A549 treated with DMSO at 1 μM for 4 hours (cell line): ENCODE measurements at places on chromosomes 16 and 17. TPM values are rescaled to one million over a fixed set of nuclear protein-coding genes. Genes with fewer than 3 reads are reported as not detected.

The SPATA22 gene
- total RNA-seq, result not detected in 5 replicates

The CACNG3 gene
- not detected in 5 replicates for total RNA-seq

The STX1B gene
- total RNA-seq, result 1.6 to 2.1 TPM (median 1.8 TPM) in 5 replicates

The HOXB6 gene
- total RNA-seq, result 4.7 to 7.8 TPM (median 7.0 TPM) in 5 replicates

The ELP5 gene
- 116 to 129 TPM (median 124 TPM) in 5 replicates for total RNA-seq

The PPM1E gene
- 0.06 to 0.08 TPM (median 0.07 TPM) in 5 replicates for total RNA-seq

The PRSS33 gene
- total RNA-seq, result 0.12 TPM in 1 of 5 replicates, not detected in the others

The IGSF6 gene
- total RNA-seq, result not detected in 5 replicates

The TPSD1 gene
- total RNA-seq, result not detected in 5 replicates

The SLC16A6 gene
- 0.51 to 0.76 TPM (median 0.60 TPM) in 5 replicates for total RNA-seq

The PLXDC1 gene
- 0.05 to 0.81 TPM (median 0.11 TPM) in 5 replicates for total RNA-seq

The HEATR9 gene
- not detected in 5 replicates for total RNA-seq

The MYO1D gene
- 2.1 to 3.0 TPM (median 2.6 TPM) in 5 replicates for total RNA-seq

The TEKT5 gene
- 0.09 to 0.19 TPM in 2 of 5 replicates, not detected in the others for total RNA-seq

The PRSS53 gene
- total RNA-seq, result 1.3 to 2.1 TPM (median 1.6 TPM) in 5 replicates

The CDK5RAP3 gene
- 95.8 to 108 TPM (median 106 TPM) in 5 replicates for total RNA-seq

The OTOP3 gene
- not detected in 5 replicates for total RNA-seq

The BAHCC1 gene
- total RNA-seq, result 11.8 to 16.3 TPM (median 15.8 TPM) in 5 replicates

The QRICH2 gene
- 0.69 to 1.8 TPM (median 1.0 TPM) in 5 replicates for total RNA-seq

The KCNG4 gene
- not detected in 5 replicates for total RNA-seq

The JPH3 gene
- total RNA-seq, result 1.6 to 2.2 TPM (median 2.1 TPM) in 5 replicates

The P3H4 gene
- total RNA-seq, result 35.3 to 39.9 TPM (median 36.1 TPM) in 5 replicates

The TANC2 gene
- total RNA-seq, result 15.7 to 27.2 TPM (median 23.0 TPM) in 5 replicates

The SCGB1C2 gene
- not detected in 5 replicates for total RNA-seq

The C16orf96 gene
- total RNA-seq, result not detected in 5 replicates

The TP53 gene
- total RNA-seq, result 50.2 to 60.1 TPM (median 56.6 TPM) in 5 replicates

The TRAPPC1 gene
- total RNA-seq, result 271 to 324 TPM (median 289 TPM) in 5 replicates

The NLRC3 gene
- 0.01 to 0.02 TPM in 2 of 5 replicates, not detected in the others for total RNA-seq

The CTRB2 gene
- not detected in 5 replicates for total RNA-seq

The KRTAP1-1 gene
- total RNA-seq, result not detected in 5 replicates

The PHLPP2 gene
- total RNA-seq, result 9.4 to 11.5 TPM (median 10.9 TPM) in 5 replicates

The SRCIN1 gene
- total RNA-seq, result 2.3 to 2.9 TPM (median 2.8 TPM) in 5 replicates
